ENCODE measurements at places on chromosomes 6 and 20. TPM values are rescaled to one million over a fixed set of nuclear protein-coding genes. Genes with fewer than 3 reads are reported as not detected.

DNA sequence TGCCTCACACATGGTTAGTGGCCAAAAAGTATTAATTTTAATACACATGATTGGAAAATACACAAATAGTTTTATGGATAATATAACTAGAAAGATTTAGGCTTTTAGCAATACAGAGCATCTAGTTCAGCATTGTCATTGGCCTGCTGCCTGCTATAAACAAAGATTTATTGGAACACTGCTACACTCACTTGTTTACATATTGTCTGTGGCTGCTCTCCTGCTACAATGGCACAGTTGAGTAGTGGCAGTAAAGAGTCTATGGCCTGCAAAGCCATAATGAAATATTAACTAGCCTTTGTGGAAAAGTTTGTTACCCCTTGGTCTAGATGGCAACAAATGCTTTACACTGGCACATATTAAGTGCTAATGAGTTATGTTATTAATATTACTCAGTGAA is 37.8 kb downstream of the ZNF451 start:
- no peak for DNase-seq
- no peak overlapping the region for H3K27ac ChIP-seq
- no peaks in the 10 kb centered on the region for H3K27me3 ChIP-seq
- no peaks in the 10 kb centered on the region for H3K4me1 ChIP-seq

DNA sequence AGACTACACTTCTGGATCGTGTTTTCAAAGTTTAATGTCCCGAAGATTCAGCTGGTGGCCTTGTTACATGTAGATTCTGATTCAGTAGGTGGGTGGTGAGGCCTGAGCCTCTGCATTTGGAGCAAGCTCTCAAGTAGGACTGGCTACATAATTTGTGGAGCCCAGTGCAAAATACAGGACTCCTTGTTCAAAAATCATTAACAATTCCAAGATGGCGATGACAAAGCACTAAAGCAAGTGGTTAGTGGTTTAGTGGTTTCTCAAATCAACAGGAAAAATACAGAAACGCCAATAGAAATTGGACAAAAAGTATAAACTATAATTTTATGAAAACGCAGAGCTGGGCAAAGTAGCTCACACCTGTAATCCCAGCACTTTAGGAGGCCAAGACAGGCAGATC is 133.7 kb upstream of the STMND1 start:
- no peak for DNase-seq
- H3K27me3 ChIP-seq = no peaks in the 10 kb centered on the region
- peaks cover 7% of the 10 kb centered on the region for H3K4me1 ChIP-seq
- H3K27ac ChIP-seq = no peak overlapping the region
- H3K36me3 ChIP-seq = no peaks in the 10 kb centered on the region
- no peak overlapping the region for H3K4me3 ChIP-seq

DNA sequence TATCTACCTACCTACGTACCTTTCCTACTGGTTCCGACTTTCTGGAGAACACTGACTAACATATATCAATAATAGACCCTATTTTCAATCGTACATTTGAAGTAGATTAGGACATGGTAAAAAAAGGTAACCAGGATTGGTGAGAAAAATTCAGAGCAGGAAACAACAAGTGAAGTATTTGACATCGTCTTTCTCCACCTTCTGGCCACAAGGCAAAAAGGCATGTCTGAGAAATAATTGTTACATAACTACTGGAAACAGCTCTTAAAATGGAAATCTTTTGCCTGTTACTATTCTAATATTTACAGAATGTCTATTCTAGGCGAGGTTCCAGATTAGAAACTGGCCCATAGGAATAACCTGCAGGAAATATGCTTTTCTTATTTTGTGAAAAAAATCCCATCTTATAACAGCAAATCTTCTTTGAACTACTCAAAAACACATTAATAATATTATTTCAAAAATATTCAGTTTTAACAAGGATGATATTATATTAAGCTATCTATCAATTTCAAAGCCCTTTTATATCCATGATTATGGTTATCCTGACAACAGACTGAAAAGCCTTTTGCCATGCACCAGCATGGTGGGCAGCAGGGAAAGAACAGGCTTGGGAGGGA is 80.8 kb downstream of the RCAN2 start:
- no peaks in the 10 kb centered on the region for H3K36me3 ChIP-seq
- no peaks in the 10 kb centered on the region for H3K27me3 ChIP-seq
- no peak for DNase-seq
- peaks cover 31% of the 10 kb centered on the region for H3K4me1 ChIP-seq
- H3K27ac ChIP-seq = no peak overlapping the region

GRCh38 chr6:85468326-85468725 is 18.4 kb downstream of the NT5E start:
- no peaks in the 10 kb centered on the region for H3K36me3 ChIP-seq
- peaks cover 12% of the 10 kb centered on the region for H3K4me1 ChIP-seq
- DNase-seq = no peak
- no peak overlapping the region for H3K27ac ChIP-seq

- H3K4me3 ChIP-seq = no peak overlapping the region
- no peak for DNase-seq
- no peaks in the 10 kb centered on the region for H3K36me3 ChIP-seq
- H3K4me1 ChIP-seq = peaks cover 6% of the 10 kb centered on the region
- no peak overlapping the region for H3K27ac ChIP-seq
These were observed 267.6 kb upstream of the PRND start for GRCh38 chr20:4454111-4454510.

The NKAIN2 gene
- 0.12 TPM for total RNA-seq

Measured in lower lobe of right lung (tissue), 2 donors.